ENCODE measurements at places on chromosomes 7 and 10.
A peak's percentile ranks its signal among the peaks of the same experiment; 100 is the strongest.

DNA sequence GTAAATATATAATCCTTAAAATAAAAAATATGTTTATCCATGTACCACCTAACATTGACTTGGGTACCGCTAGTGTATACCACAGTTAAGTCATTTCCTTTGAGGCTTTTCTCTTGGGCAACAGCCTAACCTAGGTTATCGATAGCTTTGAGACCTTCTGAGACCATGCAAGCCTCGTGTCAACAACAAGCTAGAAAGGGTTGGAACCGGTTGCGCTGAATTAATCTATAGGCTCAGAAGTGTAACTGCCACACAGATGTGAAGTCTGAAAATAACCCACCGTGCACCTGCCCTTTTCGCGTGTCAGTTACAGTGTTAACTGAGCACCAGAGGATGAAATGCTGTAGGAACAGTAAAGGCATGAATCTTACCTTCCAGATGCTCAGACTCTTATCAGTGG is 59.8 kb downstream of the ARID5B start:
- no peak for DNase-seq

DNA sequence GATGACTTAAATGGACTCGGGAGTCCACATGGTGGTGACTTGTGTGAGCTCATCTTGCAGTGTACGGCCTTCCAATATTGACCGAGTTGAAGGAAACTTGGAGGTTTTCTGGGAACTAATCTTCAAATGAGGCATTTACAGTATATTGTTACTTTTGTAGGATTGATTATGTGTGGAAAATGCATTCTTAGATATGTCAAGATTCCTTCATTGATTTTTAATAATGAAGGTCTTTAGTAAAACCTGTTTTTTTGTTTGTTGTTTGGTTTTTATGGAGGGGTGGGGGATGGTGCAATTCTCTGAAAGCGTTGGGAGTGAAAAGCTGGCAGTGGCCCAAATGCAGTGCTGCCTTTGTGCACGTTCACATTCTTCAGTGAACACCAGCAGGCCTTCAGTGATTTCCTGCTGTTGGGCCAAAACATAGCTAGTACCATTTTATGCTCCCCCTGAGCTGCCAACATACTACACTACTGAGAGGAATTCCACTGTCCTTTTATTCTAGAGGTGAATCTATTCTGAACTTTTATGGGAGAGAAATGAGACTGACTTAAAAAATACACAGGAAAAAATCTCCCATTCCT is 50.4 kb downstream of the CCNY start:
- DNase-seq: no peak

GRCh38 chr10:15140698-15141097 is 27.8 kb downstream of the NMT2 start:
- peak; percentile 28 for DNase-seq

DNA sequence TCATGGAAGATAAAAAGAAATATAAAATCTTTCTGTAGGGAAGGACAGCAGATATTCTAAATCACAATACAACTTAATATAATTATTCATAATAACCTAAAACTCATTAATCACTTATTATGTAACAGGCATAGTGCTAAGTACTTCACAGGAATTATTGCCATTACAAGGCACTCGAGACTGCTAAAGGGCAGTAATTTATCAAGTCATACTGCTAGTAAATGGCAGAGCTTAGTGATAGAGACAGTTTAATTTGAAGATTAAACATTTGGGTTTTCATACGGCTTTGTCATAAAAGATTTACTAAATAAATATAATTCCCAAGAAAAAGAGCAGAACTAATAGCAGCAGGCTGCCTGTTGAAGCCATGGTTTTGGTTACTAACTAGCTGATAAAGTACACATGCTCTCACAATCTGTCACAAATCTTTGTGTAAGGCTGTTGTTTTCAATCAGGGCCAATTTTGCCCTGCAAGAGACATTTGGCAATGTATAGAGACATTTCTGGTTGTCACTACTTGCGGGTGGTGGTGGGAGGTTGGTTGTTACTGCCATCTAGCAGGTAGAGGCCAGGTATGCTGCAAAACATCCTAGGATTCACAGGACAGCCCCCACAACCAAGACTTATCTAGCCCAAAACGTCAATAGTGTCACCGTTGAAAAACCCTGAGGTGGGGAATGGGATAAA is 233.3 kb upstream of the CACNA2D1 start:
- DNase-seq: no peak

DNA sequence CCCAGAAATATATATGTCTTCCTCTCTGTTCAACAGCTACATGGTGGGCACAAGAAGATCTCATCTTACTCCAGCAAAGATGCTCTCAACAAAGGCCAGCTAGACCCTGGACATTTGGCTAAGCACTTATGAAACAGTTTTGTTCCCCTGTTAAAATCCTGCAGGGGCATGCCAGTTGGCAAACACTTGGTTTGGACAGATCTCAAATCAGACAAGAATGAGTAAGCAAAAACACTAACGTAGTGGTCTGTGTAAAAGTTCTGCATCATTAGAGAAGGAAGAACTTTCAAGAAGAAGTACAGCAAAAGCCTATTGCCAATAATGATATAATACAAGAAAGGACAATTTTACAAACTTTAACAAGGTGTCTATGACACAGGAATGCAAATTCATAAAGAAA is 125.6 kb downstream of the CALN1 start:
- DNase-seq: no peak

DNA sequence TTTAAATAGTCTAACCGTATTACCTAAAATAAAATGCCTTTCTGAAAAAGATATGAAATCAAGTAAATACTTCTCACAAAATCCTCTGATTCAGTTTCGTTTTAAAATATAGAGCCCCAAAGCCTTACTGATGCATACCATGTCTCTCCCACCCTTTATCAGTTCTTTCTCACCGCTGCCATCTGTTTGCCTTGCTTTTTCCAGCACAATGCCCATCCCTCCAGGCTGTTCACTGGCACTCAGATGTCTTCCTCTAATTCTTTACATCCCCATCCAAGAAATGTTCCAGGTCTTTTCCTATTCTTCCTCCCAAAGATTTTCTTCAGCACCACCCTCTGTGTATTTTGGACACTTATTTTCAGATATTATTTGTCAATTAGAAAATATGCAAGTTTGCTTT is 116.5 kb upstream of the LRRN3 start:
- no peak for DNase-seq

DNA sequence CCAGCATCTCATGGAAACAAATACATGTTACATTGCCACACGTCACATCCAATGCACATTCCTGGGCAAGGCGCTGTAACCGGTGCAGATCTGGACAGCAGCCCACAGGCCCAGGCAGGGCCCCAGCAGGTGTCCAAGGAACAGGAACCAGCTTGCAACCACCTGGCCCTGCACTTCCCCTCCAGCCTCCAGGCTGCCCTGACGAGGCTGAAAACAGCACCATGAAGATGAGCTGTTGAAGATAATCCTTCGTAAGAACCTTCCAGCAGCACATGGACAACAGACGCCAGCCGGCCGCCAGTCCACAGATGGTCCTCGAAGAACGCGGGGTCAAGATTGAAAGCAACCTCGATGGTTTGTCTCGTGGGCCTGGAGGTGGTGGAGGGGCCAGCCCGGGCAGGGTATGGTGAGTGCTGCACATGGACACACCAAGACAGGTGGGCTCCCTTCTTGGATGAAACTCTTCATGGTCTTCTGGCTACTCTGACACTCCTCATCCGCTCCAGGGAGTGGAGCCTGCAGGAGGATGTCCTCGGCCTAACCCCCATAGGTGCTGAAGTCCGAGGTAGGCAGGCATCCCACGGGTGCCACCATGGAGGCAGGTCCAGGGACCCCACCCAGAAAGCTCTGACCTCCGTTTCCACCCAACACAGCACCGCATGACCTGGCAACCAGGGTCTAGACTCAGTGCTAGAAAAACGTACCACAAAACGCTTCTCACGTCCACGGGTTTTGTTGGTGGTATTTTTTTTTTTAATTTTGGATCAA is 22.9 kb downstream of the PDGFA start:
- DNase-seq: no peak

DNA sequence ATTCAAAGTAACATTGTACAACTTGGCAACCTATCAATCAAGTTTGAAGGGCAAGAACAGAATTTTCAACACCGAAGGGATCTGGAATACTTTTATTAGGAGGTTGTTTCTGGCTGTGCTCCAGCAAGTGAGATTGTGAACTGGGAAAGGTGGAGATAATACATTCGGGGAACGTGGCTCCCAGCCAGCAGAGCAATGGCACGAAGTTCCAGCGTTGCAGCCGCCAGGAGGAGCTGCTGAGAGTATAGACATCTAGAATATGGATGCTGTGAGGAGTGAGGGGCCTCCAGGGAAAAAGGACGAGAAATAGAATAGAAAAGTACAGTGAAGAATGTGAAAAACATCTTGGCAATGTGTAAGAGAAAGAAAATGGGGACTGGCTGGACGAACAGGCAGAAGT is 69.5 kb downstream of the TCERG1L start:
- no peak for DNase-seq

- no peak for DNase-seq
Measured at GRCh38 chr10:80265740-80266512, 23.5 kb downstream of the MAT1A start.

DNA sequence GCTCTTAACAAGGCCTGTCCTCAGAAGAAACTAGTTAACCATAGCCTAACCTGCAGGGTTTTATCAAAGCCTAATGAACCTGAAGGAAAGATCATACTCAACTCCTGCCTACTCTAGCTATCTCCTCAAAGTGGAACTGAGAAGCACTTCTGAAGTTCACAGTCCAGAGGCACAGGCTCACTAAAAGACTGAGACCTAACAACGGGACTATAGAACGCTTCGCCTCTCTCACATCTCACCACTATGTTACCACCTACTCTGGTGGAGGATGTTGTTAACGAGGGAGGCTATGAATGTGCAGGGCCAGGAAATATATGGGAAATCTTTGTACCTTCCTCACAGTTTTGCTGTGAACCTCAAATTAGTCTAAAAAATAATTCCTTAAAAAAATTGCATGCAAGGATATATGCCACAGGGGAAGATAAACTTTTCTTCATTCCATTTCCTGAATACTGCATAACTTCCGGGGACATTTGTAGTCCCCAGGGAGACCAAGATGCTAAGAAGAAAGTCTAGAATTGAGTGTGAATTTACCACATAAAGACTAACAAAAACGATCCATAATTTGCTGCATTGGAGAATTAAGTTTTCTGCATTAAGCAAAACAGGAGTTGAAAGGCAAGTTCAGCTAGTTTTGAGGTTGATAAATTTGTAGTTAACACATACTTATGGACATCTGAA is 21.6 kb downstream of the LIPJ start:
- no peak for DNase-seq

- no peak for DNase-seq
Measured at GRCh38 chr7:15838265-15838664, 151.8 kb upstream of the MEOX2 start.

- DNase-seq: no peak
Measured at GRCh38 chr7:107668296-107668695, 7.7 kb downstream of the SLC26A4 start.

DNA sequence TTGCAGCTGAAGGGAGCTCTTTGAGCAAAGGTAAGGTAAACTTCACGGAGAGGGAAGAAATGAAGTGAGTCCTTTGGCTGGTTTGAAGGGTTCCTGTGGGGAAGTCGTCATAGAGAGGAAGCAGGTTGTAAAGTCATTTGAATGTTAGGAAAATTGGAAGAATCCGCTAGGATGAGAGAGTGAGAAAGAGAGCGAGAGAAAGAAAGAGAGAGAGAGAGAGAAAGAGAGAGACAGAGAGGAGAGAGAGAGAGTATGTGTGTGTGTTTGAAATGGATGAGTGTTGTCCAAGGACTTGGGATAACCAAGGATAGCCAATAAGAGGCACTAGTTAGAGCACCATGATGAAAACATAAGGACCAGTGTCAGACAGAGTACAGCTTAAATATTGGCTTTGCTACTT is 43.1 kb downstream of the FEZF1 start:
- no peak for DNase-seq

DNA sequence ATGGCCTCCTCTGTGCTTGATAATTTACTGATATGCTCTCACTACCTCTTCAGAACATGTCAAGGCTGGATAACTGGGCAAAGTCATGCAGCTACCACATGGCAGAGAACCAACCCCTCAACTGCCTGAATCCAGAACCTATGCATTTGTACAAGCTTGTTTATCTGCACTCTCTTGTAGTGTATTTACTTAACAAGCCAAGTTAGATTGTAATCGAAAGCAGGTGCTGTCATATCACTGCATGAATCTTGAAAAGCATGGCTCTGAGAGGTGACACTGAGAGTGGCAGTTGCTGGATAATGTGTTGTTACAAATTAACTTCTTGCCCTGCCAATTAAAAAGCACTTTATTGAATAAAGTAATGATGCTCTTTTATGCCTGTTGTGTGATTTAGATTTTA is 588.6 kb downstream of the NRG3 start:
- no peak for DNase-seq

DNA sequence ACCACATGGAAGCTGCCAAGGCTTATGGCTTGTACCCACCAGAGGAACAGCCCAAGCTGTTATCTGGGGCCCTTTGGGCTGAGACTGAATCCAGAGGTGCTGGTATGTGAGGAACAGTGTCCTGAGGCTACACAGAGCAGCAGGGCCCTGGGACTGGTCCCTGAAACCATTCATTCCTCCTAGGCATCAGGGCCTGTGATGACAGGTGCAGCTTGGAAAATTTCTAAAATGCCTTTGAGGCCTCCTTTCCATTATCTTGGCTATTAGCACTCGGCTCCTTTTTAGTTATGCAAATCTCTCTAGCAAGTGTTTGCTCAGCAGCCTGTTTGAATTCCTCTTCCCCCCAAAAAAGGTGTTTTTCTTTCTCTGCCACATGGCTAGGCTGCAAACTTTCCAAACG is 1151.7 kb upstream of the LRRN3 start:
- DNase-seq: no peak

- DNase-seq: no peak
Measured at GRCh38 chr7:112791465-112792168, 1.4 kb upstream of the TMEM168 start.

GRCh38 chr7:106538638-106539037 is 122.3 kb downstream of the CCDC71L start:
- no peak for DNase-seq

DNA sequence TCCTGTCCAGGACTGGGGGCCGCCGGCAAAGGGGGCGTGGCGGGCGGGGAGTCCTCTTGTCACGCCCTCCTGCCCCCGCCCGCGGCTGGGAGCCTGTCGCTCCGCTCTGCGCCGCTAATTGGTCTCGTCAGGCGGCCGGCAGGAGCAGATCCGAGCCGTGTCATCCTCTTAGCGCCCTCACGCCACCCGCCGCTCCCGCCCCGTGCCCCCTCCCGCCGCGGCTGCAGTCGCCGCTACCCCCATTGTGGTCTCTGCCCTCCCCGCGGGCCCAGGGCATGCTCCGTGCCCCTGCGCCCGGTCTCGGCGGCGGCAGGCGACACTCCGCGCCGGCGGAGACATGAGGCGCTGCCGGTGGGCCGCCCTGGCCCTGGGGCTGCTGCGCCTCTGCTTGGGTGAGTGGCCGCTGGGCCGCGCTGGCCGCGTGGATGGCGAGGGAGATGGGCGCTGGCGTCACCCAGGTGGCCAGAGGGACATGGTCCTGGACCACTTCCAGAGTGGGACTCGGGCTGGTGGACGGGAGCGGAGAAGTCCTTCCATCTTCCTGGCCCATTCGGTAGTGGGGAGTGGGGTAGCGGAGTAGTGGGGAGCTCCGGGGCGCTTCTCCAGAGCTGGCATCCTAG is at the start of gene CDHR1:
TSS of gene CDHR1 (plus strand) at position 114 of the 620 bp plus-strand sequence. CDS start at position 338, 224 bp downstream.
- no peak for DNase-seq
